ENCODE measurements at places on chromosomes 5 and 9. TPM values are rescaled to one million over a fixed set of nuclear protein-coding genes. Genes with fewer than 3 reads are reported as not detected.

Gene CEL
- 2.0 TPM for total RNA-seq

Gene OR1Q1
- not detected for total RNA-seq

Gene ZNF483
- total RNA-seq = 1.8 TPM

Gene SLIT3
- 1.1 TPM for total RNA-seq

Gene IL3
- 71.3 TPM for total RNA-seq

Gene ZNF883
- total RNA-seq = 0.24 TPM

GRCh38 chr9:120715389-120715924 lies 1.2 kb upstream of the MEGF9 start:
- no peak for DNase-seq
- H3K4me1 ChIP-seq = peaks cover 32% of the 10 kb centered on the region
- H3K4me3 ChIP-seq = peak overlapping the region; percentile 88
- no peaks in the 10 kb centered on the region for H3K27me3 ChIP-seq
- H3K36me3 ChIP-seq = no peaks in the 10 kb centered on the region

DNA sequence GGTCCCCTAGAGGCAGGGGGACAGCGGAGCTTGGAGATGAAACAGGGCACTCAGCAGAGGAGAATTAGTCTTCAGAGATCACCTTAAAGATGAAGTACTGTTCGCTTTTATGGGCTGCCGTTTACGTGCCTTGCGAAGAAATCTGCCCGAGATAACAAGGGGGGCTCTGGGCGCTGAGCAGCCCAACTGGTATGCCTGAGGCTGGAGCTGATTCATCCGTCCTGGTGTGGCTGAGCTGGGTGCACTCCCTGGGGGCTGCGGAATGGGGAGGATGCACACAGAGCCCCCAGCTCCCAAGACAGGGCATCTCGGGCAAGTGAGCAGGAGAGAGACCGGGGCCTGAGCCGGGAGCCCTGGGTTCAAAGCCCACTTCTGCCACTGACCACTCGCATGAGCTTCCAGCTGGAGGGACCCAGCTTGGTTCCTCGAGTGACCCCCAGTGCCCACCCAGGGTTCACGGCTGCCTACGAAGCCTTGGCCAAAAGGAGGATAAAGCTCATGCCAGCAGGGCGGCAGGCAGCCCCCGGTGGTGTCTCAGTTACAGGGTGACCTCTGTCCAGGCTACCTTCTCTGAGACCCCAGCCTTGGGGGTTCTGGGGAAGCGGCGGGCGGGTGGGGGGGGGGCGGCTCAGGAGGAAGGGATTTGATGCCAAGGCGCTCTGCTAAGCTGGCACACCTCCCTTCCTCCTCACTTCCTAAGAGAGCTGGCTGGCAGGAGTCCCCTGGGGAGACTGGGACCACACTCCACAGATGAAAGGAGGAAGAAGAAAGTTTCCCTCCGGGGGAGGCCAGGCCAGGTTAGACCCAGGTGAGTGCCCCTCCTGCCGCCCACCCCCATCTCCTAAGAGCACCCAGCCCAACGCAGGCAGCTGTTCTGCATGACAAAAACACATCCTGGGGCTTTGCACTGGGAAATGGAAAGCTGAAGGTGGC lies 5.7 kb downstream of the FIBCD1 start:
- no peaks in the 10 kb centered on the region for H3K4me1 ChIP-seq
- no peak overlapping the region for H3K27ac ChIP-seq
- H3K27me3 ChIP-seq = peaks cover 44% of the 10 kb centered on the region
- no peak for DNase-seq

- no peak overlapping the region for H3K4me3 ChIP-seq
- H3K27ac ChIP-seq = no peak overlapping the region
- DNase-seq = no peak
- peaks cover 7% of the 10 kb centered on the region for H3K36me3 ChIP-seq
- no peaks in the 10 kb centered on the region for H3K4me1 ChIP-seq
These were observed 69.8 kb downstream of the SLC46A2 start for GRCh38 chr9:112820881-112821280.

DNA sequence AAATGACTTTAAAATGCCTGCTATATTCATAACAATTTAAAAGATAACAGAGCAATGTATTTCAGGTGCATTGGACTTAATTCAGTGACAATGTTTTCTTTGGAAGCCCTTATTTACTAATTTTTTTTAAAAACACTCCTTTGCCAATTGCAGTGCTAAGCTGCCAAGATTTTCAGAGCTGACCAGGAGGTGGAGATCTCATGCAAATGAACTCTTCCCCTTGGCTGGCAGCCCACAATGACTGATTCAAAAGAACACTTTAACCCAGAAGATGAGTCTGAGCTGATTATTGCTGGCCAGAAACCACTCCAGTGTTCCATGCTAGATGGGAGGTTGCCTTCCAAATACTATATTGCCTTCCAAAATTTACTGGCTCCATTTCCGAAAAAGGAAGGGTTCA lies 128.3 kb upstream of the CCNH start:
- H3K4me3 ChIP-seq = no peak overlapping the region
- no peaks in the 10 kb centered on the region for H3K4me1 ChIP-seq
- no peak for DNase-seq

DNA sequence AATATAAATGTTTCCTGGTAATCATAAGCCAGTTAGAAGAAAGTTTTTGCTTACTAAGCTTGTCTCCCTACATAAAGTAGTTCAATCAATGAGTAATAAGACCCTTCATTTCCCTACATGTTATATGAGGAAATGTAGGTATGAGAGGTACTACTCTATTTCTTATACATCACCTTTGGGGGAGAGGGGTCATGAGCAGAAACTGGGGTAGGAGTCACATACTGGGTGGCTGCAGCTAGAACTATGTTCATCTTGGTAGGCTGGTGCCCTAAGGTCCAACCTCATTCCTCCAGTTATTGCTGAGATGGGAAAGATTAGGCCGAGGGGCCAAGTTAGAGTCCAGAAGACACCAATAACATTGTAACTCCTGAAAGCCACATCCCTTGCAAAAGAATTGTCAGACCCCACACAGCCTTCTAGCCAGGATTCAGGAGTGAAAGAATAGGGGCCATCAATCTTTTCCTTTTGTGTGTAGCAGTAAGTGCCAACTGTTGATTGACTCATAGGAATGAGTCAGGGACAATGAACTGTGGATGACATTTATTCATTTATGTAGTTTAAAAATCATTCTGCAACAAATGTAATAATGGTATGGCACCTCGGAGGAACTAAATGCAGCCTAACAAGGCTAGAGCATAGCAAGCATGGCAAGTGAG lies 21.6 kb upstream of the SREK1 start:
- H3K36me3 ChIP-seq = no peaks in the 10 kb centered on the region
- H3K27ac ChIP-seq = no peak overlapping the region
- H3K4me1 ChIP-seq = no peaks in the 10 kb centered on the region
- peaks cover 1% of the 10 kb centered on the region for H3K27me3 ChIP-seq
- H3K4me3 ChIP-seq = no peak overlapping the region
- DNase-seq = no peak

DNA sequence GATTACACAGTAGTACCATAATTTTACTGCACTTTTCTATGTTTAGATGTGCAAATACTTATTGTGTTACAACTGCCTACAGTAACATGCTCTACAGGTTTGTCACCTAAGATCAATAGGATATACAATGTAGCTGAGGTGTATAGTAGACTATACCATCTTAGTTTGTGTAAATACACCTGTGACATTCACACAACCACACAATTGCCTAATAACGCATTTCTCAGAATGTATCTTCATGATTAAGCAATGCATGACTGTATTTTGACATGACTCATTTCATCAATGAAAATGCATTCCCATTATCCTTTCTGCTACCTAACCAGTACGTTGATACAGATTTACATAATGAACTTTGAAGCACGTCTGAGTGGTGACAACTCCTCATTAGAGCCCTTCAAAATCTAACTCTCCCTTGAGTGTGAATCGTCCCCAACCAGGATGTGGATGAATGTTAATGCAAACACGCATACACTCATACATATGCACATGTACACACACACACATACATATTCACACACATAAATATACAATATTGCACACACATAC lies 28.4 kb downstream of the GZMK start:
- H3K4me3 ChIP-seq = no peak overlapping the region
- H3K4me1 ChIP-seq = peaks cover 20% of the 10 kb centered on the region
- peaks cover 43% of the 10 kb centered on the region for H3K36me3 ChIP-seq

- no peak overlapping the region for H3K27ac ChIP-seq
- H3K27me3 ChIP-seq = peaks cover 33% of the 10 kb centered on the region
- no peaks in the 10 kb centered on the region for H3K36me3 ChIP-seq
- no peak overlapping the region for H3K4me3 ChIP-seq
- H3K4me1 ChIP-seq = peaks cover 8% of the 10 kb centered on the region
- no peak for DNase-seq
These were observed 40.8 kb upstream of the DAB2IP start for GRCh38 chr9:121610638-121610953.

DNA sequence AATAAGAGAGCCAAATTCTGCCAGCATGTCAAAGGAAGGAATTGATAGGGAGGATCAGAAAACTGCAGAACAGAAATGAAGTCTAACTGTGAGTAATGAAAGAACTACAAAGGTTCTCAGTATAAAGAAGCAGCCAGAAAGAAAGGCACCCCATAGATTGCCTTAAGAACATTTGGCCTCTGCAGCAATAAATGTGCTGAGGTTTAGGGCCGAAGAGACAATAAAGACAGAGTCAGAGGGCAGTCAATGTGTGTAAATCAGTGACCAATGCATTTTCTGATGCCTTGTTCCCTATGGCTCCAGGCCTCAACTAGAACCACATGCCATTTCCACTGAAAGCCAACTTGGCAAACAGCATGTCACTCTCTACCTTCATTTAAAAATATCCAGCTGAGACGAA lies 281.0 kb downstream of the HINT1 start:
- no peaks in the 10 kb centered on the region for H3K36me3 ChIP-seq
- no peak overlapping the region for H3K27ac ChIP-seq
- H3K27me3 ChIP-seq = peaks cover 11% of the 10 kb centered on the region
- DNase-seq = no peak
- peaks cover 4% of the 10 kb centered on the region for H3K4me1 ChIP-seq
- H3K4me3 ChIP-seq = no peak overlapping the region

DNA sequence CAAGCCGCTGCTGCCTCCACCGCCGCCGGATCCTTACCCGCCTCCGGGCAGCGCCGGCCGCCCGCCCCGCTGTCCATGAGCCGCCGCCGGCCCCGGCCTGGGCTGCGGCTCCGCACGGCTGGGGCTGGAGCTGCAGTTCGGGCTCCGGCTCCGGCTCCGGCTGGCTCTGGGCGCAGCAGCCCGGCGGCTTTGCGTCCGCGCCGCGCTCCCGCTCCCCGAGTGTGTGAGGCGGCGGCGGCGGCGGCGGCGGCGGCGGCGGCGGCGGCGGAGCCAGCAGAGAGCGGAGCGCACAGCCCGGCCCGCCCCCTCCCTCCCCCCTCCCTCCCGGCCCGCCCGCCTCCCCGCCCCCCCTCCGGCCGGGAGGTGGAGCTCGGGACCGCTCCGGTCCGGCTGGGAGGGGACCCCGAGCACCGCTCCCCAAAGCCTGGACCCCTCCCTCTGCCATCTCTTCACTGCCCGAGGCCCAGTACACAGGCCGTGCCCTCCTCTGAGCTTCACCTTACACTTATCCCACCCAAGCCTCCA lies at the start of gene PCDH1:
Gene PCDH1 (minus strand): TSS at position 225 of the 525 bp plus-strand sequence. CDS start 148 bp downstream, at position 77.
- DNase-seq = peak; percentile 76
- no peaks in the 10 kb centered on the region for H3K36me3 ChIP-seq
- peaks cover 80% of the 10 kb centered on the region for H3K27me3 ChIP-seq
- peak within 1 kb of the TSS; percentile 79 for H3K4me3 ChIP-seq
- peaks cover 21% of the 10 kb centered on the region for H3K4me1 ChIP-seq

DNA sequence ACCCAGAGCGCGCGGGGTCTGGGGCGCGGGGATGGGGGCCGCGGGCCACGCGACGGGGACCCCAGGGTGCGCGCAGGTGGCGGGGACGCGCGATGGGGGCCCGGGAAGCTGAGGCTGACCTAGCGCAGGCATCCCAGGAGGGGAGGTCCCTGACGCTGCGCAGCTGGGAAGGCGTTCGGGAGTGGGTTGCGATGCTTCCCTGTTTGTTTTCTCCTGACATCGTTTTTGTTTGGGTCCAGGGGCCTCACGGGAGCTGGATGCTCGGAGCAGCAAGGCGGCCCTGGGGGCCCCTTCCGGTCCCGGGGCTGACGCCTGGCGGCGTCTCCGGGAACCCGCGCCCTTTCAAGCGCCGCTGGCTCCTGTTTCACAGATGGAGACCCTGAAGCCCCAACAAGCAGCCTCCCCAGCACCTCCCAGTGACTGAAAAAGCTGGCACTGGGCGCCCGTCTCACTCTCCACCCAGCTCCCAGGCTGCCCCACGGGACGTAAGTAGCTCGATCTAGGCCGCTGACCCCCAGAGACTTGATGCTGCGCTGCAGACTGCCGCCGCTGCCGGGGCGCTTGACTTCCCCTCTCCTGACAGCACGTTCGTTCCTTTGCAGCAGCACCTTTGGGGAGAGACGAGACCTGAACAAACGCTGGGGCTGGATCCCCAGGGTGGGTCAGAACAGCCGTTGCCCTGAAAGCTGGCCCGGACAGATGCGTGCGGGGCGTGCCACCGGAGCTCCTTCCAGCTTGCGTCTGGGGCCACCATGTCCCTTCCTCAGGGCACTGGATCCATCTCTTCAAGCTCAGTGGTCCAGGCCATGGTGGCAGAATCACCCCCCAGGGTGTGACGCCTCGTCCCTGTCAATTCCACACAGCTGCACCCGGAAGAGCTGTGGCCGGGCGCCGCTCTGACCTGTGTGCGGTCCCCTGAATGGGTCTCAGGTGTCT lies 593 bp downstream of the BRD3OS start:
- peak overlapping the region; percentile 83 for H3K4me3 ChIP-seq
- peaks cover 10% of the 10 kb centered on the region for H3K36me3 ChIP-seq
- H3K4me1 ChIP-seq = peaks cover 4% of the 10 kb centered on the region
- no peaks in the 10 kb centered on the region for H3K27me3 ChIP-seq
- peak overlapping the region; percentile 79 for H3K27ac ChIP-seq

GRCh38 chr5:38997591-38997990 lies 76.6 kb downstream of the RICTOR start:
- H3K27ac ChIP-seq = no peak overlapping the region
- H3K27me3 ChIP-seq = no peaks in the 10 kb centered on the region
- peaks cover 12% of the 10 kb centered on the region for H3K4me1 ChIP-seq
- peaks cover 49% of the 10 kb centered on the region for H3K36me3 ChIP-seq

- DNase-seq = no peak
- no peaks in the 10 kb centered on the region for H3K36me3 ChIP-seq
- no peaks in the 10 kb centered on the region for H3K27me3 ChIP-seq
- H3K4me1 ChIP-seq = no peaks in the 10 kb centered on the region
- no peak overlapping the region for H3K27ac ChIP-seq
These were observed 367.5 kb upstream of the BRINP1 start for GRCh38 chr9:119736491-119737454.
